Dorsolateral prefrontal cortex (tissue), 122 donors: ENCODE measurements at places on chromosomes 13 and 19.

DNA sequence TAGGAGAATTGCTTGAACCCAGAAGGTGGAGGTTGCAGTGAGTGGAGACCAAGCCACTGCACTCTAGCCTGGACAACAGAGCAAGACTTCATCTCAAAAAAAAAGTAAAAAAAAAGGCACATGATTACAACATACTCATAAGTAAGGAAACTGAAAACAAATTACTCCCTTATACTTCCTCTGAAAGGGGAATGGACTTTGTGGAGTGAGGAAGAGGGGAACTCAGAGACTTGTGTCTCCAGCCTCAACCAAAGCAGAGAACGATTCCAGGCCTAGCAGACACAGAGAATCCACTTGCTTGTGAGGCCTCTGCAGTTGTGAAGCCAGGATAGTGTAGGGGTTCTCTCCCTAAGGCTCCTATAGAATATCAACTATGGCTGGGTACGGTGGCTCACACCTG lies 4.3 kb upstream of the LATS2 start:
- no peak for DNase-seq

GRCh38 chr13:79128158-79128557 lies 277.9 kb downstream of the RBM26 start:
- DNase-seq = no peak

DNA sequence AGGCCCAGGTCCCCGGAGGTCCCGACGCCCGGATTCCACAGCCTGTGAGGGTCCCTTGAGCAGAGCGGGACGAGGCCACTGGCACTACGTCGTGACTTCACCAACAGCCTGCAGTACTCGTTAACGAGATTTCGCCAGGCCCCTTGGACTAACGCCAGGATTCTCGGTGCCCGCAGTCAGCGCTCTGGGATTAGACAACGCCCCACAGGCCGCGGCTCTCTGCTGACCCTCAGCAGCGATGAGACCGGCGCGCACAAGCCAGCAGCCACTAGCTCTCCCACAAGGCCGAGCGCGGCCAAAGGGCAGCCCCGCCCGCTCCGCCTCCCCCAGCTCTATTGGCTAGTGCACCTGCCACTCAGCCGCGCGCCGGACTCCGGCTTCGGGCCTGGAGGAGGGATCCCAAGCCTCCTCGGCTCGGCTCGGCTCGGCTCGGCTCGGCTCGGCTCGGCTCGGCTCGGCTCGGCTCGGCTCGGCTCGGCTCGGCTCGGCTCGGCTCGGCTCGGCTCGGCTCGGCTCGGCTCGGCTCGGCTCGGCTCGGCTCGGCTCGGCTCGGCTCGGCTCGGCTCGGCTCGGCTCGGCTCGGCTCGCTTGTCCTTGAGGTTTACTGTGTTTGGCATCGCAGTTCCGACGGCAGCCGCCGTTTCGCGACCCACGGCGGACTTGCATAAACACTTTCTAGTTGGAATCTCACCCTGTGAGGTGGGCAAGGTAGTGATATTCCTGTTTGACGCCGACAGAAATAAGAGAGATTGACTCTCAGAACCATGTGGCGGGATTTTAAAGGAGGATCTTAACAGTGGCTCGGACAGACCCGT lies 231.7 kb upstream of the SERP2 start:
- DNase-seq = peak; percentile 97

DNA sequence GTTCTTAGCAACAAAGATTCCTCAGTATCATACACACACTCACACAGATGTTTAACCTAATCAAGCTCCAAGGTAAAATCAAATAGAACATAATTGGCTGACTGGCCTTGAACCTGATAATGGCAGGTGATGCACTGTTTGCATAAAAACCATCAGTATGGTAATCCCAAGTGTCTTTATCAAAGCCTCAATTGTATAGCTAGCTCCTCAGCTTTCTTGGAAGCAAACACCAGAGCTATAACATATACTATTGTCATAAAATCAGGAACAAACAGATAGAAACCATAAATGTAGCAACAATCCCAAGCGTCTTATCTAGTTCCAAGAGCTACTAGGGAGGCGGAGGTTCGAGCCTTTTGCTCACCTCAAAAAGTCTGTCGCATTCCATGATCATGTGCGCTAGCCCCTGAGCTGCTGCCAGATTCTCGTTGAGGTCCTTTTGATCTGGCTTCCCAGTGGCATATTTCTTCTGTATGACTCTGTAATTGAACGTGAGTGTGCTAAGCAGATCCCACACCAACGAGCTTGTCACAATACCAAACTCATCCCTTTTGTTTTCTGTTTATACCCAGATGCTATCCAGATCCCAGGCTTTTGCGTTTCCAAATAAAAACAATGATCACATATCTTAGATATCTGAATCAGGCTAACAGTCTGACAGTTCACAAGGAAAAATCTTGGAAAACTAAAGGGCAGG lies 95.3 kb downstream of the KL start:
- no peak for DNase-seq

GRCh38 chr13:94408314-94409036 lies 71.0 kb downstream of the DCT start:
- no peak for DNase-seq

DNA sequence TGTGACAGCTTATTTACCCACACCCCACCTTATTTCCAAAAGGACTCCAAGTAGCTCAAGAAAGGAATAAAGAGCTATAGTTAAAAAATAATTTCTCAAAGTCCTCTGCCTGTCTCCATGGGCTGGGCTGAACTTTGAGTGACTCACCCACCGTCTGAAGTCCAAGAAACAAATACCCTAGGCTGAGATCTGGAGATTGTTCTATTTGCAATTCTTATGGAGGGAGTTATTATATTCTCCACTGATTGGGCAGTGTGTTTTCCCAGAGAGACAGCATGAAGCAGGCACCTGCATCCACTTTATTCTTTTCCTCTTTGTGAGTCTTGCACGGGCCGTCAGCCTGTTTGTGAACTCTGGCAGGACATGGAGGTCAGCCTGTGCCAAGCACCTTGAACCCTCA lies 63.2 kb downstream of the SHISA2 start:
- DNase-seq = no peak

GRCh38 chr19:13850910-13851733 lies 25.8 kb upstream of the NANOS3 start:
- no peak for DNase-seq

GRCh38 chr13:113167155-113167554 lies 8.7 kb downstream of the PROZ start:
- DNase-seq = peak; percentile 1

- no peak for DNase-seq
These were observed 17.9 kb downstream of the GPR183 start for GRCh38 chr13:99289271-99289670.

DNA sequence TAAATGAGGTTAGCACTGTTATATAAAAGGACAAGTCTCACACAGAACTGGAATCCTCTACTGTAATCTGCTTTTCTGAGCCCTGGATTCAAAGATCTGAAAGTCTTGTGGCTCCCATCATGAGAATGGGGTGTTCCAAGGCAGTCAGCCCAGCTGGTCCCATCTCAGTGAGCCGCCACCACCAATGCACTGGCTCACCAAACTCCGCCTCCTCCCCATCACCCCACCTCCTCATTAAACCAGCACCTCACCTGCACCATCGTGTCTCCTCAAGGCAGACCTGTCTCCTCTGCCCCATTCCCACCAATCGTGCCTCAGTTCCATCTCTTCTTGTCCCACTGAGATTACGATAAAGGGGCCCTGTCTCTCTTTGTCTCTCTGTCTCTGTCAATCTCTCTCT lies 166.7 kb downstream of the USP12 start:
- DNase-seq = no peak

GRCh38 chr13:29844441-29844840 lies 6.0 kb downstream of the UBL3 start:
- DNase-seq = no peak

GRCh38 chr13:44873461-44873860 lies 115.8 kb downstream of the NUFIP1 start:
- no peak for DNase-seq
